ENCODE measurements at places on chromosomes 4 and X.

- DNase-seq, result no peak
Measured at GRCh38 chrX:122500556-122500955, 683.5 kb upstream of the GRIA3 start.

- DNase-seq, result no peak
Measured at GRCh38 chr4:120873554-120873953, 49.0 kb downstream of the PRDM5 start.

DNA sequence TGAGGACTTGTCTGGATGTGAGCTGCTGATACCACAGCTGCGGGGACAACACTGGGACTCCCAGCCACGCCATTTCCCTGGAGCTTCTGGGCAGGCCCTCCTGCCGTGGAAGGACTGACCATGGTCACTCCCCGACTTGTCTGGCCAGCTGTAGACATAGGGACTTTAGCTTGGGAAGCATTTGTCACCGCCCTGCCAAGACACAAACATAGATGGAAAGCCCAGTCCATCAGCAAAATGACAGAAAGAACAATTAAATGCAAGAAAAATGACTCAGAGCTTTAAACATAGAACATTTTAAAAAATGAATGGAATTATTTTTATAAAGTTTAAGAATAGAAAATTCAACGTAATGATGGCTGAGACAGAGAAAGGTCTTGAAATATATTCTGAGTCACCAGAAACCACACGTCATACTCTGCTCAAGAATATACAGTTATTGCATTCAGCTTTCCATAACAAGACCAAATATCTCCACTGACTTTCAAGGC lies 107.6 kb upstream of the CBR4 start:
- DNase-seq, result no peak

GRCh38 chrX:1529756-1530155 lies 7.2 kb downstream of the P2RY8 start:
- DNase-seq, result no peak

DNA sequence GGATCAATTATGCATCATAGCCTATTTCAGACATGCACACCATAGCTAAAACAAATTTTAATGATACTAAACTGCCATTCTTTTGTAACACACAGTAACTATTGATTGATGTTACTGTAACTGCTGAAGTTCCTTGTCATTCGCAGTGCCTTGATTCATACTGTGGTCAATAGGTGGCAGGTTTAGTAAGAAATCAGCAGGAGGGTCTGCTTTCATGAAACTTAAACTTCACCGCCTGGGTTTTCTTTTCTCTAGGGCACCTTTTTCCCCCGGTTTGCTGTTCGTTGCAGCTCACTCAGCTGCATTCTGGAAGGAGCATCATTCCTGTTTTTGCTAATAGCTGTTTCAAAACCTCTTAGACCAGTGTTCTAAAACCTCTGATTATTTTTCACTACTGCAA lies 88.1 kb downstream of the RPA4 start:
- no peak for DNase-seq

GRCh38 chrX:45598861-45599260 lies 398.2 kb upstream of the DIPK2B start:
- DNase-seq, result no peak

Measured in psoas muscle (tissue), 8 donors.